ENCODE measurements at places on chromosomes 2 and 18. TPM values are rescaled to one million over a fixed set of nuclear protein-coding genes. Genes with fewer than 3 reads are reported as not detected.

The SERPINB13 gene
- not detected for polyA plus RNA-seq

The GLS gene
- 37.2 TPM for polyA plus RNA-seq

The CUL3 gene
- 17.3 TPM for polyA plus RNA-seq

The RAD51AP2 gene
- polyA plus RNA-seq = 0.02 TPM

The FHL2 gene
- 31.7 TPM for polyA plus RNA-seq

The SEPTIN10 gene
- polyA plus RNA-seq = 39.1 TPM

DNA sequence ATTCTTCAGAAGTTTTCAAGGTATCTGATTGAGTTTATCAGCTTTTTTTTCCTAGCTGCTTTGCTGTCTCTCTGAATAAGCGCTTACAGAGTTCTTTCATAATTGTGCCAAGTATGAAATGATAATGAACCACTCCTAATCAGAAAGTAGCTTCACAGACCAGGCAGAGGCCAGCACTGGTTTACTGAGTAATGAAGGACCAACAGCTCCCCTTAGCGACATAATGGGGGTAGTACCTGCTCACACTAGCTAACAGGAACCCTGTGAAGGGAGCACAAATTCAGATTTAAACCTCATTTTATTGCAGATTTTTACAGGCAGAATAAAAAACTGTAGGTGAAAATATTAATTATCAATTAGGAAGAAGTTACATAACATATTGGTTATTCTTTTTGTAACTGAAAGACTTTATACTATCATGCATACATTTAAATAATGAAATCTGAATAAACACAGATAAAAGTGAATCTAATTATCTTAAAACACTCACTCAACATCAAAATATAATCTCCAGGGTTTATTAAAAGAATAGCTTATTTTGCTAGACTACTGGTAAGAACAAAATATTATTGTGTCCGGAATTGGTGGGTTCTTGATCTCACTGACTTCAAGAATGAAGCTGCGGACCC lies 53.7 kb upstream of the LRRC30 start:
- peak; percentile 86 for DNase-seq
- H3K36me3 ChIP-seq = no peaks in the 10 kb centered on the region
- no peak overlapping the region for H3K27ac ChIP-seq
- H3K27me3 ChIP-seq = no peaks in the 10 kb centered on the region
- H3K4me1 ChIP-seq = no peaks in the 10 kb centered on the region

DNA sequence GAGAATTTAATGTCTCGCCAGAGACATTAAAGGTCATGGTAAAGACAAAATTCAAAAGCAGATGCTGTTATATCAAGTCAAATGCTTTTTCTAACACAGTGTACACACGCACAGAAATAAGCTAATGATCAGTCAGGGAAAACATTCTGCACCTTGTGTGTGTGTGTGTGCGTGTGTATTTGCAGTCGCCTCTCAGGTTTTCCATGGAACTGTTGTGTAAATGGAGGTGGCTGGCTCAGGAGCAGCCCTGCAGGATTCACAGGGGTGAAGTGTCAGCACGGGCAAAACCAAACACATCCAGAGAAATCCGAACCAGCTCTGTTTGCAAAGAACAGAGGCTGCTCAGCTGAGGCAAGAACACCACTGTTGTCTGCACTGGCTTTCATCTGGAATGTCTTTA lies 76.2 kb upstream of the YWHAQ start:
- no peak overlapping the region for H3K27ac ChIP-seq
- no peak for DNase-seq
- no peaks in the 10 kb centered on the region for H3K27me3 ChIP-seq
- peaks cover 4% of the 10 kb centered on the region for H3K4me1 ChIP-seq

- H3K4me3 ChIP-seq = no peak overlapping the region
- H3K36me3 ChIP-seq = no peaks in the 10 kb centered on the region
- no peaks in the 10 kb centered on the region for H3K27me3 ChIP-seq
- H3K4me1 ChIP-seq = peaks cover 7% of the 10 kb centered on the region
- no peak overlapping the region for H3K27ac ChIP-seq
These were observed 131.2 kb downstream of the CERS6 start for GRCh38 chr2:168587307-168587706.

DNA sequence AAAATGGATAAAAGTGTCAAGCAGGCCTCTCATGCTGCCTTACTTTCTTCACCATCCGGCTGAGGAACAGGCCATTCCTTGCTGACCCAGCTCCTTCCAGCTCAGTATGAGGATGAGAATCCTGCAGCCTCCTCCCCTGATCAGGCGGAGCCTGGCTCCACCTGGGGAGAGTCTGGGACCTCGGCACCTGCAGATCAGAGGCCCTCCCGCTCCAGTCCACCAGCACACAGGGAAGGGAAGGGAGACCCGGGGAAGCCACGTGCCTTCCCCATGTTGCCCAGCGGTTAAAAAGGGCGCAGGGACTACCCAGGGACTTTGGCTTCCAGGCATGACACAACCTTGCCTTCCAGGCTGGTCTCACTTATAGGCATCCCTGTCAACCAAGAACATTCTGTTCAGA lies 172.0 kb downstream of the NDUFA10 start:
- H3K27me3 ChIP-seq = no peaks in the 10 kb centered on the region
- H3K27ac ChIP-seq = no peak overlapping the region
- H3K36me3 ChIP-seq = no peaks in the 10 kb centered on the region
- no peaks in the 10 kb centered on the region for H3K4me1 ChIP-seq
- H3K4me3 ChIP-seq = no peak overlapping the region

DNA sequence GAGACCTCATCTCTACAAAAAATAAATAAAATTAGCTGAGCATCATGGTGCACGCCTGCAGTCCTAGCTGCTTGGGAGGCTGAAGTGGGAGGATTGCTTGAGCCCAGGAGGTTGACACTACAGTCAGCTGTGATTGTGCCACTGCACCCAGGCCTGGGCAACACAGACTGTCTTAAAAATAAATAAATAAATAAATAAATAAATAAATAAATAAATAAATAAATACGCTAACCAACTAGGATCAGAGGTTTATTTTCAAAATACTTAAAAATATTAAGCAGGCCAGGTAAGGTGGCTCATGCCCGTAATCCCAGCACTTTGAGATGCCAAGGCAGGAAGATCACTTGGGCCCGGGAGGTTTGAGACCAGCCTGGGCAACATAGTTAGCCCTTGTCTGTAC lies 63.6 kb downstream of the KCNG3 start:
- no peak for DNase-seq
- H3K27ac ChIP-seq = no peak overlapping the region
- H3K4me3 ChIP-seq = no peak overlapping the region
- no peaks in the 10 kb centered on the region for H3K36me3 ChIP-seq
